ENCODE measurements at places on chromosomes 6 and 20.
A peak's percentile ranks its signal among the peaks of the same experiment; 100 is the strongest.

DNA sequence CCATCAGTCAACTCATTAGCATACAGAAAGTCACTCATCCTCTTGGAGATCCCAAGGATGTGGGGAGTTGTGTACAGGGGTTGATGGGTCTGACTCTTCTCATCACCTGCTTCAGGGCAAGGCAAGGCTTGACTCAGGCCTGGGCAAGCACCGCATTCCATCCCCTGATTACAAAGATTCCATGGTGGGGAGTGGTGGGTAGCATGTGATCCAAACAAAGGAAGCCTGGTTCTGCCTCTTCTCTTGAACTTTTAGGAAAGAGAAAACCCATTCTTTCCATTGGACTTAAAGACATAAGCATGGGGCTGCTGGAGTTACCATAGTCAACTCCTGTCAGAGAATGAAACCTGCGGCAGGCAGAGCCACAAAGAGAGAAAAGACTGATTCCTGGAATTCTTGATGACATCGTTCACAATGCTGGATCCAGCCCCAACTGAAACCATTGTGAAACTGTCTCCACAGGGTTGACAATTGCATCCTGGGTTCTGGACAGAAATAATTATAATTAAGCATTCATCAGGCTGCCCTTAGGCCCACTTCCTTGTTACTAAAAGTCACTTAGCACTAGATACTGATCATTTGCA is 235.8 kb upstream of the KCNG1 start:
- no peak for DNase-seq

- DNase-seq, result no peak
Measured at GRCh38 chr6:148085631-148086331, 256.9 kb upstream of the SASH1 start.

DNA sequence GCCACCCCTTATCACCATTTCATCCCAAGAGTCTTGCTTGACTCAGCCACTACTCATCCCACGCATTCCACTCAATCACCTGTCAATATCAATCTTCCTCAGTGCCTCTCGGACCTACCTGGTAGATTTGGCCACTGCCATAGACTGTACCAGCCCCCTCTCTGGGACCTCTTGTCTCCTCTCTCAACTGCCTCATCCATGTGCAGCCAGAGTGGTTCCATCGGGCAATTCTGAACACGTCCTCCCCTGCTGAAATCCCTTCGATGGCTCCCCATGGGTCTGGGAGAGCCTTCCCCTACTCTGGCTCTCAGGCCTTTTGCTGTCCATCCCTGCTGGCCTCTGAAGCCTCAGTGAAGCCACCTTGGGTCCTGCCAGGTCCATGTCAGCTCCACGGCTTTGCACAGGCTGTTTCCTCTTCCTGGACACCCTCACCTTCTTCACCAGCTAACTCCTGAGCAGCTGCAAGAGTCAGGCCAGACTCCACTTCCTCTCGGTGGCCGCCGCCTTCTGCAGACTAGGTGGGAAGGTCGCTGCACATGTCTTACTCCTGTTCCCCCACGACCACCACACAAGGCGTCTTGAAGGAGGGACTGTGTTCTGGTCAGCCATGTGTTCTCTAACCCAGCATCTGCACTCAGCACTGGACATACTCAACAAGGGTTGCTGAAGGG is 120.4 kb downstream of the TOX2 start:
- no peak for DNase-seq

DNA sequence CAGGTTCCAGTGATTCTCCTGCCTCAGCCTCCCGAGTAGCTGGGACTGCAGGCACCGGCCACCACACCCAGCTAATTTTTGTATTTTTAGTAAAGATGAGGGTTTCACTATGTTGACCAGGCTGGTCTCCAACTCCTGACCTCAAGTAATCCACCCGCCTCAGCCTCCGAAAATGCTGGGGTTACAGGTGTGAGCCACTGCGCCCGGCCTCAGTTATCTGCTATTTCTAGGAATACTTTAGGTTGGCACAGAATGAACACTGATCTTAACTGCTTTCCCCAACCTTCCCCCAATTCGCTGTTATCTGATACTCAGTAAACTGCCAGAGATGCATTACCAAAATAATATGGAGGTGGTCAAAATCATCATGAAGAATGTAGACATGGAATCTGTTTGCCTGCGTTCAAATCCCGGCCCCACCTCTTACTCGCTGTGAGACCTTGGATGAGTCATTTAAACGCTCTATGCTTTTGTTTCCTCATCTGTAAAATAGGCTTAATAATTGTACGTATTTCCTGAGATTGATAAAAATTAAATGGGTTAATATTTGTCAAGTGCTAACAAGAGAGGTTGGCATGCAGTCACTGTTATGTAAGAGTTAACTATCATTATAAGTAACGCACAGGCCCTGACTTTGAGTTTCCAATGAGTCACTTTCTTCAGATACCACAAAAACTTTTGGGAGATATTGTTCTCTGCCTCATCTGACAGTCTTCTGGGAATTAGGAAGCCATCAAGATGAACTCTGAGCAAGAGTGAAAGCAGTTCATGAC is 44.5 kb upstream of the NCOA3 start:
- peak; percentile 9 for DNase-seq

- no peak for DNase-seq
Measured at GRCh38 chr6:45654673-45655072, 276.9 kb upstream of the SUPT3H start.

DNA sequence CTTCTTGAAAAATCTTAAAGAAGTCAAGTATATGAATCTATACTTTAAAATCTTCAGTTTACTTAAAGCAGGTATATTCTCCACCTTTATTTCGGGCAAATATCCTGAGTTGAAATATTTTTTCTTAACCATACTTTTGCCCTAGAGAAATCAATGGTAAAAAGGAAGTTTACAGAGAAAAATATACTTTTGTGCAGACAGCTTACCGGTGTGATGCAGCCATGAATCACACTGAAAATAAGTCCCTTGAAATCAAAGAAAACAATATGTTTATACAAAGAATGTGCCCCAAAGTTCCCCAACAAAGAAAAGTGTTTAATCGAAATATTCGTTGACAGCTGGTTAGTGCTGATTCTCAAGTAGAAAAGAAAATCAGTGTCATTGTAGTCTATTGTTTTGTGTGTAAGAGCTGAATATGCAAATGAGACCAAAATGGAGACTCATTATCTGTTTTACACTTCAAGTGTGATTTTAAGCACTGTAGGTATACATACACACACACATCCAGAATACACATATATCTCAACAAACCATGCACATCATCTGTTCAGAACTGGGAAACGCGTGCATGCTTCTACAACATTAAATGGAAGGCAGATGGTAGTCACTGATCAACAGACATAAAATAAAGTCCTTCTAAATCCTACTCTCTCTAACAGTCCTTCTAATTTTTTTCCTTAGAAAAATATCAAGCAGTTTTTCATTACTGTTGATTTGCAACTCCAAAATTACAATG is 73.3 kb downstream of the BTBD9 start:
- no peak for DNase-seq

Data from T1000 (cell line).